ENCODE measurements at places on chromosomes 4 and X. TPM values are rescaled to one million over a fixed set of nuclear protein-coding genes. Genes with fewer than 3 reads are reported as not detected.

ARMCX1 gene
- polyA plus RNA-seq = 18.9 TPM

NLRP2B gene
- not detected for polyA plus RNA-seq

BBS7 gene
- polyA plus RNA-seq = 15.0 TPM

ETDA gene
- not detected for polyA plus RNA-seq

CLIC2 gene
- polyA plus RNA-seq = not detected

CCDC120 gene
- 0.49 TPM for polyA plus RNA-seq

CCNI gene
- polyA plus RNA-seq = 85.1 TPM

DNA sequence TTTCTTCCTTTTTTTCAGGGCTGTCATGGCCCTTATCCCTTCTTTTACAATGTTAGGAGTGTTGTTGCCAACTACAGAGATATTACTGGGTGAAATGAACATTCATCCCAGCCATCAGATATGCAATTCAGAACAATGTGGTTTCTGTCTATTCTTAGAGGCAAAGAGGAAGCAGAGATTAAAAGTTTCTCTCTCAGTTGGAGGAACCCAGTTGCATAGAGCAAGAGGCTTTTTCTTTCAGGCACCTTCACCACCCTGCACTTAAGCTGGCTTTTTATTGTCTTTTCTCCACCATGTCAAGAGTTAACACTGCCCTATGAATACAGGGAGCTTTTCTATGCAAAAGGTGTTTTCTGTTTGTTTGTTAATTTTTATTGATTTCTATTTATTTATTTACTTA lies 1559.6 kb upstream of the IGFBP7 start:
- no peak for DNase-seq

DNA sequence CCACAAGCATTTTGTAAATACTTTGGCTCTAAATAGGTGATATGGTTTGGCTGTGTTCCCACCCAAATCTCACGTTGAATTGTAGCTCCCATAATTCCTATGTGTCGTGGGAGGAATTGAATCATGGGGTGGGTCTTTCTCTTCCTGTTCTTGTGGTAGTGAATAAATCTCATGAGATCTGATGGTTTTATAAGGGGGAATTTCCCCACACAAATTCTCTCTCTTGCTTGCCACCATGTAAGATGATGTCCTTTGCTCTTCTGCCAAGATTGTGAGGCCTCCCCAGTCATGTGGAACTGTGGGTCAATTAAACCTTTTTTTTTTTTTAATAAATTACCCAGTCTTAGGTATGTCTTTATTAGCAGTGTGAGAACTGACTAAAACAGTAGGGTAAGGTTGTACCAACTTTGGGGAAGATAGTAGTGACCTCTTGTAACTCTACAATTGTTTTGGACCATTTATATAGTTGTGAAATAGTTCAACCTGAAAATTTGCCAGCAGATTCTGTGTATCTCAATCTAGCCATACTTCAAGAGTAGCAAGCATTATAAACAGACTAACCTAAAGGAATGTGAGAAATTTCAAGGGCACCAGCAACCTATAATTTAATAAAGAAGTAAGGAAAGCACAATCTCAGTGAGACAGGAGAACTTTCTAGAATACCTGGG lies 727.8 kb downstream of the GRID2 start:
- no peak for DNase-seq

DNA sequence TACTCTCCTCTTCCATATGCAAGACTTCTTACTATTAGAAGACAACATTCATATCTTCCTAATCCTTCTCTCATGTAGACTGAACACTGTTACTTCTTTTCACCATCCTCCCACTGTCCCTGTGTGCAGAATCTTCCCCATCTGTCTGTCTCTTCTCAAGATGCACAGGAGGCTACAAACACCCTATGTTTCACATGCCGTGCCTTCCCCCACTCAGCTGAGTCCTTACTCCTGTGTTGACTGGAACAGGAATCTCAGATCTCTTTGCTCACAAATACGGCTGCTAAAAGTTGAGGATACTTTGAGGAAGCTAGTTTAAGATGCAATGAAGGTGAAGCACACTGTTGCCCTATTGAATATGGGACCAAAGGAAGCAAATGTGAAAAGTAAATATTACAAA lies 168.5 kb upstream of the GPC4 start:
- DNase-seq = no peak

GRCh38 chr4:157121401-157121800 lies 45.5 kb downstream of the GLRB start:
- DNase-seq = peak; percentile 32

- no peak for DNase-seq
Observed at GRCh38 chr4:113636438-113636818, 125.1 kb downstream of the CAMK2D start.

DNA sequence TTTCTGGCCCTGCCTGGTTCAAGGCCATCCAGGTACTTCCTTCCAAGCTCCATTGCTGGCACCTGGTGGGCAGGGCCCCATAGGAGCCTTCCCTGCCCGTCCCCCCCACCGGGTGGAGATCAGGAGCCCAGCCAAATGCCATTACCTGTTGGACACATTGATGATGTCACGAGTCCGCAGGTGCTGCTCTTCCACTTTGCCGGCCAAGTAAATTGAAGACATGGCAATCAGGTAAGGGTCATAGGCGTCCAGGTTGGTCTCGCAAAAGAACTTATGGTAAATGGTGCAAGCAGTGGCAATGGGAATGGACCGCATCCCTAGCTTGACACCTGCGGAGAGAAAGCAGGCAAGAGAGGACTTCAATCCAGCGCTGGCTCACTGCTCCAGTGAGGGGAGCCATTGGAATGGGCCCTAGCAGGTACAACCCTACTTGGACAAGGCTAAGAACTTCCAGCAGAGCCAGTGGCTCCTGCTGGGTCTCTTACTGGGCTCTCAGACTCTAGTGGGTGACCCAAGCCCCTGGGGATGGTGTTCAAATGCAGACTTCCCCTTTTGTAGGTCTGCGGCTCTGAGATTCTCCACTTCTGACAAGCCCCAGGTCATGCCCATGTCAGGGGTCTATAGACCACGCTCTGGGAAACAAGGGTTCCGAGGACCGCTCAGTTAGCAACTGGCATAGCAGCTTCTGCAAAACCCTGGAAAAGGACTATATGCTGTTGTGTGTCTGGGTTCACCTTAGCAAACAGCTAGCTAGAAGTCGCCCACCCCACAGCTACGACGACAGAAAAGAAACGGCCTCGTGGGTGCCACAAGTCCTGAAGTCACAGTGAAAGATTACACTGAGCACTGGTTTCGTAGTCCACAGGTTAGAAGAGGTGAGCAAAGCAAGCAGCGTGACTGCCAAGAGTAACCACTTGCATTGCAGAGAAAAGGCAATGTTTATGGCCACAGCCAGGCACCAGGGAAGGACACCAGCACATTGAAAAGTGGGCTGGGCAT lies 2.8 kb downstream of the CCNQ start:
- no peak for DNase-seq

GRCh38 chr4:40190880-40191815 lies 5.7 kb upstream of the RHOH start:
- DNase-seq = no peak

DNA sequence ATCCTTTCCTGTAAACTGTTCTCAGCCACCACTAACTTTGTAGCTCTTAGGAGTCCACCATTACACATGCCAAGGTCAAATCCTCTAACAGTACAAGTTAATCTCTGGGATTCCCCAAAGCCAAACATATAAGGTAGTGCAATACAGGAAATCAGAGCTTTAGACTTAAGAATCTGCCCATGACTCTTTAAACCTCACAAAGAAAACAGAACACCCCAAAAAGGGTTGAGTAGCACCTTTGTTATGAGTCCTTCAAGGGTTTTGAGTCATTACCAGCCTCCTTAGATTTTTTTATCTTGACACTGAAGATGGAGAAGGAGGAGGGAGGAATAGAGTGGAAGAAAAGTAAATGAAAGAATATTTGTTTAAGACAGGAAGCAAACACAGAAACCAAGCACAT lies 243.9 kb upstream of the SPANXN1 start:
- no peak for DNase-seq

GRCh38 chr4:96833831-96834230 lies 993.9 kb downstream of the PDHA2 start:
- DNase-seq = no peak

DNA sequence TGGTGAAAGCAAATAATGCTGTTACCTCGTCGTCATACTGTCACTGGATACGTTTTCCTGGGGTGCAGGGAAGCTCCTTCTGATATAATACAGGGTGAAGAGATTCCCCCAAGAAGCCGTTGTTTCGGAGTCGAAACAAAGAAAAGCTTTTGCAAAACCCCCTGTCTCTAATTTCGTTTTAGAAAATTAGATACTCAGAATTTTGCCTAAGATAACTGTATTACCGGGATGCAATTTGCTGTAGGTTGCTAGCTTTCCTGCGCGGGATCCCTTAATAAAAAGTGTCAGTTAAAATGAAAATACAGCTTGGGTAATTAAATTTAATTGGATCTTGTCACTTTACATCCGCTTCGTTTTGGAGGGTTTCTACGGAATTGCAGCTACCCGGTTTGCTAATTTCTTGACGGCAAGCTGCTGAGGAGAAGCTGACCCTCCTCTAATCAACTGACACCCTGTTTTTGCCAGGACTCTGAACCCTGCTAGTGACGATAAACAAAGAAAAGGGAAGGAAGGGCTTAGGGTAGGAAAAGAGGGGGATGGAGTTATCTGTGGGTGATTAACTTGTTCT lies 174.6 kb downstream of the SHOX start:
- DNase-seq = no peak

DNA sequence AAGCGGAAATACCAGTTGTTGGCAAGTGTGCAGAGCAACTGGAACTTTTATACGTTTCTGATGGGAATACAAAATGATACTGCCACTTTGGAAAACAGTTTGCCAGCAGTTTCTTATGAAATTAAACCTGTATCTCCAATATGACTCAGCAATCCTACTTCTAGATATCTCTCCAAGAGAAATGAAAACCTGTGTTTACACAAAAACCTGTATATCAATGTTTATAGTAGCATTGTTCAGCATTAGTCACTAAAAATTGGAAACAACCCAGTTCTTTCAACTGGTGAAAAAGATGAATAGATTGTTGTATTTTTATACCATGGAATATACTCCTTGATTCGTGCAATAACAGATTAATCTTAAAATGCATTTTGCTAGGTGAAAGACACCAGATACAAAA lies 26.8 kb downstream of the ATP7A start:
- no peak for DNase-seq
